Myometrial cell (primary cell): ENCODE measurements at places on chromosomes 7 and 10. TPM values are rescaled to one million over a fixed set of nuclear protein-coding genes. Genes with fewer than 3 reads are reported as not detected.

The RNLS gene
- 12.4 and 36.5 TPM in 2 replicates for total RNA-seq

The DLG5 gene
- 27.3 and 30.0 TPM in 2 replicates for total RNA-seq

The NOC3L gene
- total RNA-seq: 18.5 and 23.0 TPM in 2 replicates

The JCAD gene
- 1.2 and 1.8 TPM in 2 replicates for total RNA-seq

The FEZF1 gene
- total RNA-seq: not detected in 2 replicates
